ENCODE measurements at places on chromosomes 2 and 18.

GRCh38 chr2:172431463-172431862 is 4.1 kb downstream of the ITGA6 start:
- DNase-seq, result no peak

DNA sequence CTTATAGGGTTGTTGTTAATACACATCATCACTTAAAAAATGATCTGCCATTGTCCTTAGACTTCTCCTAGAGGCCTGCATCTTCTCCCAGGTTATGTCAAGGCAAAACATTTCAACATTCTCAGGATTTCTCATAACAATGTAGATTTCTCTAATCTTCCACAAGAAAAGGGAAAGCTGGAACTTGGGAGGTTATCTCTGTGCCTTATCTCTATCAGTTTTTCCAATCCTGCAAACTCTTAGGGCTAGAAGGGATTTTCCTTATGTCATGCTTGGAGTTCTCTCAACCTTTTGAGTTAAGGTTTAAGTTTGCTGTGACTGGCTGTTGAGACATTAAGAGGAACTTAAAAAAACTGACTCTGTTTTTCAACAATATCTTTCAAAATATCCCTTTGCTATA is 300.6 kb upstream of the TFPI start:
- no peak for DNase-seq

DNA sequence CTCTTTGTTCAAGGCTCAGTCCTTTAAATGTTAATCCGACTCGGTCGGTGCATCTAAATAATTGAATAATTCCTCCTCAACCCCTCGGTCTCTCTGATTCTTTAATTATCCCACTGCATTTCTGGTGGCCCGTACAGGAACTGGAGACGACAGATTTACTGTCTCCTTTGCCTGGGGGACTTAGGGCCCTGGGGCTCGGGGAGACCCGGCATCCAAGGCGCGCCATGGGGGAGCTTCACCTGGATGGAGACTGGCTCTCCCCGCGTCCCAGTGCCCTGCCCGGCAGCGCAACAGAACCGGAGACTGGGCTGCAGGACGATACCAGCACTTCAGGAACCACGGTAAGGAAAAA is 47.7 kb upstream of the SELENOI start:
- DNase-seq, result no peak

- no peak for DNase-seq
These were observed 63.9 kb downstream of the ZEB2 start for GRCh38 chr2:144455987-144456386.

DNA sequence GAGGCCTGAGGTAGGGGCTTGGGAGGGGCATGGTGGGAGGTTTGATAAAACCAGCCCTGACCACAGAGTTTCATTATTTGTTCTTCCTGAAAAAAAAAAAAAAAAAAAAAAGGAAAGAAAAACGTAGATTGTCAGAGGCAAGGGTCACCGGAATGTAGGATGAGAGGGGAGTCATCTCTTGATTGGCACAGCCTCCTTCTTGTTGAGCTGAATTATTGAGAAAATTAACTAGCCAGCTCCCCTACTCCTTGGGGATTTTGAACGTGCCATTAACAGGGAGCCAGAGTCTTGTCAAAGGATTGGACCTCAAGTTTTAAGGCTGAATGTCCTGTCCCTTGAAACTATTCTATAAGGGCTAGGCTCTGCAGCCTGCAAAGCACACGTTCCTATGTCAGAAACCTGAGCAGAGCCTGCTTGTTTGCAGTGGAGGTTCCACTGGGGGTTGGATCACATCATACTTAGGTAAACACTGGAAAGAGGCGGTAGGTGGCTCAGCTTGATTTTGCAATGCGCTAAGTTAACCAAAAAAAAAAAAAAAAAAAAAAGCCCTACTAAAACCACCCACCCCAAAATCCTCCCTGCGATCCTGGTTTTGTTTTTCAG is 2.3 kb downstream of the INHBB start:
- no peak for DNase-seq

DNA sequence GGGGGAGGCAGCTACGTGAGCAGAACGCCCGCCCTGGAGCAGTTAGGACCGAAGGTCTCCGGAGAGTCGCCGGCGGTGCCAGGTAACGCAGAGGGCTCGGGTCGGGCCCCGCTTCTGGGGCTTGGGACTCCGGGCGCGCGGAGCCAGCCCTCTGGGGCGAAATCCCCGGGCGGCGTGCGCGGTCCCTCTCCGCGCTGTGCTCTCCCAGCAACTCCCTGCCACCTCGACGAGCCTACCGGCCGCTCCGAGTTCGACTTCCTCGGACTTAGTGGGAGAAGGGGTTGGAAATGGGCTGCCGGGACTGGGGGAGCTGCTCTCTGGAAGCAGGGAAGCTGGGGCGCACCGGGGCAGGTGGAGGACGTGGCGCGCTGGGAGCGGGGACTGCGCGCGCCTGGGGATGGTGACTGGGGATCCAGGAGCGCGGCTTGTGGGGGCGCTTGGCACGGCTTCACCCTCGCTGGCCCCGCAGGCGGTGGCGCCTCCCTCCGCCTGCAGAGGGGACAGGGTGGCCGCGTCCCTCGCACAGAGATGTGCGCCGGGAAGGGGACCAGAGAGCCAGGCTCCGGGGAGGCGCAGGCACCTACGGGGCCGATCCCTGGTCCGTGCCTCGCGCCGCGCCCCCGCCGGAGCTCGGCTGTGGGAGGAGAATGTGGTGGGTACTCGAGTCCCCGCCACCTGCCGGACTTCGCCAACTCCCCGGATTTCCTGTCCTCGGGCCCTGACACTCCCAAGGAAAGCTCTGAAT is 688 bp downstream of the CDH20 start:
- no peak for DNase-seq

GRCh38 chr2:72920318-72921087 is 3.2 kb downstream of the EMX1 start:
- DNase-seq, result no peak

DNA sequence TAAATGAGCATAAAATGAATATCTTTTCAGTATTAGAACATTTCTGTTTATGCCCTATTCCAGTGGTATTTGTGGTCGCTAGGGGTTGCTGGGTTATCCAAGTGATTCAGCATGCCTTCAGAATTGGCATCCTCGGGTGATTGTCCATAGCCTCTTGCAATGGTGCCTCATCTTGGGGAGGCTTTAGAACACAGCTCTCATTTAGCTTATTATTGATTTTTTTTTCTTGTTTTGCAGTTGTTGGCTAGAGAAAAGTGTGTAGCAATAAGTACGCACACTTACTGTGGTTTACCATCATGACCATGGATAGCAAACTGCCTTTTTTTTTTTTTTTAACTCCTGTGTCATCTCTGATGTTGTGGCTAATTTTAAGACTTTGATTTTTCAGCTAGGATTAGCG is 33.6 kb downstream of the PLEKHA3 start:
- DNase-seq, result no peak

- no peak for DNase-seq
These were observed 4.6 kb downstream of the SP140 start for GRCh38 chr2:230230087-230230486.

DNA sequence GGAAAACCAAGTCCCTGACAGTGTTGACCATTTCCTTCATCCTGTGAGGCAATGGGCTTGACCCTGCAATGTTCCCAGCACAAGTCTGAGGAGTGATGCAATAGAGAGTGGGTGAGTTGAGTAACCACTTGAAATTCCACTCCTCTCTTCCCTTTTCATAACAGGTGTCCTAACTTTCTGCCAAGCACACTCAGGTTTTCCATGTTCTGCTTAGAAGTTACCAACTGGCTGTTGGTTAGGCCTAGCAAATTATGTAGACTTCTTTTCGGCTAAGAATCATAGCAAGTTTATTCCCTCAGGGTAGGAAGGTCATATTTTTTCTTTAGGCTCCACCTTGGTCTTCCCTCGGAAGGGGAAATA is 11.5 kb downstream of the GNLY start:
- no peak for DNase-seq

DNA sequence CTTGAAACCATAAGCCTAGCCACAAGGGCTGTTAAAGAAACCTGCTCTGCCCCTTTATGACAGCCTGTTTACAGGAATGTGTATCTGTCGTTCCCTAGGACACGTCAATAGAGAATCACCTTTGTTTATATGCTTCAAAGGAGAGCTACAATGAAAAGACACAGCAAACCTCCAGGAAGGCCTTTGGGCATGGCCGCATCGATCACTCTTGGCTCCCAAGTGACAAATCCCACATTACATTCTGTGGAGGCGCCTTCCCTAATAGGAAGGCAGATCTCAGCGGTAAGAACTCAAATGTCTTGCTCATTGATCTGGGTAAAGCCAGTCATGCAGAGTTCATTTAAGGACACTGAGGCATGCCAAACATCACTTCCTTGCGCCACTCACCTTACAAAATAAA is 26.5 kb downstream of the KIAA2012 start:
- no peak for DNase-seq

GRCh38 chr2:65834062-65834461 is 401.7 kb upstream of the SPRED2 start:
- DNase-seq, result no peak

GRCh38 chr2:2243666-2244065 is 87.4 kb downstream of the MYT1L start:
- DNase-seq, result no peak

All from stimulated activated CD8-positive, alpha-beta memory T cell treated with anti-CD3 and anti-CD28 coated beads, Interleukin-15, amount 100 ng/mL, for 48 hours (primary cell).